ENCODE measurements at places on chromosomes 13 and 19.

- DNase-seq = no peak
Observed at GRCh38 chr13:74280795-74281490, 146.7 kb upstream of the KLF12 start.

GRCh38 chr13:97539651-97540610 is 106.0 kb downstream of the RAP2A start:
- no peak for DNase-seq

DNA sequence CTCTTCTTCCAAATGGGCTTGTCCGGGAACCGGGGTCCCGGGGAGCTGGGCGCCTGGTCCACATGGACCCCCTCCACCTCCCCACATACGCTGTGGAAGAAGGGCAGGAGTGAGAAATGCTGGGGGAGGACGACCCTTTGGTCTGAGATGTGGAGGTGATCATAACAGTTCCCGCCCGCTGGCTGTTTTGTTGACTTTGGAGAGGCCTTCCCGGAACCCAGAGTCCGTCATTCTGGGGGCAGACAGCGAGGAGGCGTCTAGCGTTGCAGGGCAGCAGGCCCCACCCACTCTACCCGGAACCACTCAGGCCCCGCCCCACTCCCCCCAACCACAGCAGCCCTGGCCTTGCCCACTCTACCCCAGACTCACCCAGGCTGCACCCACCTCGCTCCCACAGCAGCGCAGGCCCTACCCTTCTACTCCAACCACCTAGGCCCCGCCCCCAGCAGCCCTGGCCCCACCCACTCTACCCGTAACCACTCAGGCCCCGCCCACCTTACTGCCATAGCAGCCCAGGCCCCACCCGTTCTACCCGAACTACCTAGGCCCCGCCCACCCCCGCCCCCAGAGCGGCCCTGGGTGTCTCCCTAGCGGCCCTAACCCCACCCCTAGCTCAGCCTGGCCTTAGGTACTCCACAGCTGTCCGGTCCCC is 7.1 kb downstream of the GPR108 start:
- peak; percentile 47 for DNase-seq

GRCh38 chr19:8305798-8306197 is 2.4 kb downstream of the CD320 start:
- no peak for DNase-seq

- DNase-seq = no peak
Observed at GRCh38 chr13:31102905-31103304, 58.8 kb downstream of the HSPH1 start.

GRCh38 chr13:53060840-53061490 is 32.4 kb downstream of the OLFM4 start:
- DNase-seq = no peak

- DNase-seq = peak; percentile 44
Observed at GRCh38 chr13:31073859-31074718, 87.6 kb downstream of the HSPH1 start.

- DNase-seq = peak; percentile 38
Observed at GRCh38 chr19:19410553-19411550, 5.4 kb downstream of the GATAD2A start.

DNA sequence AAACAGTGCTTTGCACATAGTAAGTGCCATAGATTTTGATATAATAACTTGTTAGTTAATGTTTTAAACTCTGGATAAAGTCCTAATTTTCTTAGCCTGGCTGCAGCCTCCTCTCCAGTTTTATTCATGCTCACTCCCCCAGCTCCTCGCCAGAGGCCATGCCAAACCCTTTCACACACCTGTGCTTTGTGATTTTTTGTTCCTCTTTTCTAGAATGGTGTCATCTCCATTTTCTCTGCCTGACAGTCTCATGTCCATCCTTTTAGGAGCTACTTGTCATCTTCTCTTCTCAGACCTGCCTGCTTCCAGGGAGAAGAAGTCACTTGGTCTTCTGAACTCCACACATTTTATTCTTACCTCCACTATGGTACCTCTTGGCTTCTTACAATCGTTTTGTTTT is 55.8 kb upstream of the SPATA13 start:
- no peak for DNase-seq

DNA sequence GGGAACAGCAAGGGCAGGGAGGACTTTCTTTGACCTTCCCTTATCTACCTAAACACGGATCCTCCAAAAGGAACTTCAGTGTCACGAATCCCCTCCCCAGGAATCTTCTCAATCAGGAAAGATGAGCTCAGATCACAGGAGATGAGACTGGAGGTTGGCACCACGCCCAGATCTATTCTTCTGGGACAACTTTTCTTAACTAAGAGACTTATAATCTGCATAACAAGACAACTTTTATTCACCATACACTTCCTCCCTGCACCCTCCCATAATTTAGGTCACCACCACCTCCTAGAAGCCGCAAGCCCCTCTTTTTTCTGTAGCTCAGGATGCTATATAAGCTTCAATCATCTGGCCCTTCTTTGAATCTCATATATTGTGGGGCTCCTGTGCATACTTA is 19.2 kb upstream of the AKT2 start:
- no peak for DNase-seq

GRCh38 chr19:49560358-49560900 is 19.9 kb downstream of the NOSIP start:
- DNase-seq = no peak

GRCh38 chr13:52615812-52616211 is 26.4 kb upstream of the HNRNPA1L2 start:
- no peak for DNase-seq

DNA sequence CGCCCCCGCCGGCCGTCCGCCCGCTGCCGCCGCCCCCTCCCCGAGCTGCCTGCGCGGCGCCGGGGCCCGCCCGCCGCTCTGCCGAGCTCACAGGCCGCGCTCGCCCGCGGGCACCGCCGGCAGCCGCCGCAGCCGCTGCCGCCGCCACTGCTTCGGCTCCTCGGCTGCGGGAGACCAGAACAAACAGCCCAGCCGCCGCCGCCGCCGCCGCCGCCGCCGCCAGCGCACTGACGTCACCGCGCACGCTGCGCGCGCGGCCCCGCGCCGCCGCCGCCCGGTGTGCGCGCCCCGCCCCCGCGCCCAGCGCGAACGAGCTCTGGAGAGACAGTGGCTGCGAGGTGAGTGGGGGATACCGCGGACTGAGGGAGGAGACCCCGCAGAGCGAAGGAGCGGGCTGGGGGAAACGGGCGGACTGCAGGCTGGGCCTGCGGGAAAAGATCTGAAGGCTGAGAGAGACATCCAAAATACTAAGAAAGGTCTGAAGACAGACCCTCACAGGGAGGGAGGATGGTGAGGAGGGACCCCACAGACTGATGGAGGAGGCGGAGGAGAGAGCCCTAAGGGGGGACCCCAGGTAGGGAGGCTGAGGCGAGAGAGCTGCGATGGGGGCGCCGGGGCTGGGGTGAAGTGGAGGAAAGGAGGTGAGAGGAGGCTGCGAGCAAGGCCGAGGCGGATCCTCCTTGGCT is at the start of gene BRD4:
Gene BRD4 (minus strand): TSS at position 229 of the 686 bp plus-strand sequence. CDS start 59,440 bp downstream, outside the sequence.
- DNase-seq = peak; percentile 82

DNA sequence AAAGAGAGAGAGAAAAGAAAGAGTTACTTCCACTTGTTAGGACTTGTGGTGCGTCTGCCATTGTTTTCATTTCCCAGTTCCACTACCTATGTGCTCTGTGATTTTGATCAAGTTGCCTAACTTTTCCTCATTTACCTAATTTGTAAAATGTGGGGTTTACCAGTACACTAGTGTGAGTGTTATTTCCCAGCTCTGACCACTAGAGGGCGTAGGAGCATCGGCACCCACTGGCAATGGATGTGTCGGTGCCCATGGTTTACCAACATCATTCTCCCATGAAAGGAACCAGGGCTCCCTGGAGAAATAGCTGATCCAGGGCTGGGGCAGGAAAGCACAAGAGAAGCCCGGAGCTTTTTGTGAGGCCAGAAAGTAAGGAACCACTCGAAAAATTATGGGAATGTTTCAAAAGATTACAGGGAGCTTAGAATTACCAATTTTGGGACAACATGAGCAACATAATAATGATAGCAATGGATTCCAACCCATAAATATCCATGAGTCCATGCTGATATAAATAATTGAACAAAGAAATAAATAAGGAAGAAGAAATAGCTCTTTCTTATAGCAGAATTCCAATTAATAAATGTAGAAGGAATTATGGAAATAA is 15.1 kb upstream of the CEACAM4 start:
- DNase-seq = peak; percentile 54

DNA sequence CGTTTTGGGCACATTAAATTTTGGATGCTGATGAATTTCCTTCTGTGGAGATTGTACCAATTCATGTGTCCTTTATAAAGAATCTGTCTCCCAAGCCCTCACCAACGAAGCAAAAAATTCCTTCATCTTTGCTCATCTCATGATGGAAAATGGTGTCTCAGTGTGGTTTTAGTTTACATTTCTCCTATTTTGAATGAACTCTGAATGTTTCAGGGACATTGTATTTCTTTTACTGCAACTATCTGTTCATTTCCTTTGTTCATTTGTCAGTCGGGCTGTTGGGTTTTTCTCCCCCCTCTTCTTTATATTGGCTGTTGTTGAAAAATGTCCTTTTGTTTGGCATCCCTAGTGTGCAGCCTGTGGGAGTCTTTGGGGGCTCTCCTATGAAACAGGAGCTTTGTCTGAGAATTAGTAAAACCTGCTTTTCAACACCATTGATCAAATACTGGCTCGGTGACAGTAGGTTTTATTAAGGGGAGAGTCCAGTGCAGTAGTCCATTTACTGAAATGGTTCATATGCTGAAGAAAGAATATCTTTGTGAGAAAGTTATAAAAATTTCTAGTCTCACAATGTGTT is 91.3 kb upstream of the C1QTNF9B start:
- no peak for DNase-seq

GRCh38 chr13:48317511-48318376 is 14.2 kb downstream of the RB1 start:
- no peak for DNase-seq

GRCh38 chr19:52212572-52213255 is 22.9 kb downstream of the PPP2R1A start:
- DNase-seq = no peak

GRCh38 chr13:113663934-113664333 is 3.1 kb upstream of the GRK1 start:
- no peak for DNase-seq

DNA sequence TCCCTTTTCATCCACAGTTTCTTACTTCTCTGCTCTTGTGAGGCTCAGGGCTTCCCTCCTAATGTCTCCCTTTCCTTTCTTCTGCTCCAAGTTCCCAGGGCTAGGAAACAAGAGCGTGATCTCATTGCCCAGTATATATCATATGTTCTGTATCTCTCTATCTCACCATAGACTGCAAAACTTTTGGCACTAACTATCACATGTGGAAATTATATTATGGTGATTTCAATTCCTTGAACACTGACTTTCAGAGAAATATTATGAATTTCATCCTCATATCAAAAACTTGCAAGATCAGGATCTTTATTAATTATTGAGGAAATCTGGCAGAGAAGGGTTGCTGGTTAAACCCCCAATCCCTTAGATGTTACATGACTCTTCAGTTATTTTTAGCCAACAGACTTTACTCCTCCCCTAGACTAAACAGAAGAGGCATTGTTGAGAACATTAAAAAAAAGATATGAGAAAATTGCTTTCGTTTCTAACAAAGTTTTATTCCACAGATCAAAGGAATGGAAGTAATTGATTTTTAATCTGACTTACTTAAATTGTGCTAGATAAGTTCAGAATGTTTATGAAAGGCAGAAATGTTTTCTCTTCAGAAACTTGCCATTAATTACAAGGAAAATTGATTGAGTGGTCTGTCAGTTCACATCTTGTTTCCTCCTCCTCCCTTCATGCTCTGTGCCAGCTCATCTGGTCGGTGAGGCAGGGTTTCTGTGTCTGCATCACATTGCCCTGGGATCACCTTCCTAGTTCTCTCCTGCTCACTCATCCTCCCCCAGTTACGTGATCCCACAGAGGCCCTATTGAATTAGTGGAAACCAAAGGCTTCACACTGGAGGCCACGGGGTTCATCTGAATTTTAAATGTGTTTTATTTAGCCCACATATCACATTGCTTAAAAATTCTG is 378.5 kb downstream of the LMO7 start:
- no peak for DNase-seq

DNA sequence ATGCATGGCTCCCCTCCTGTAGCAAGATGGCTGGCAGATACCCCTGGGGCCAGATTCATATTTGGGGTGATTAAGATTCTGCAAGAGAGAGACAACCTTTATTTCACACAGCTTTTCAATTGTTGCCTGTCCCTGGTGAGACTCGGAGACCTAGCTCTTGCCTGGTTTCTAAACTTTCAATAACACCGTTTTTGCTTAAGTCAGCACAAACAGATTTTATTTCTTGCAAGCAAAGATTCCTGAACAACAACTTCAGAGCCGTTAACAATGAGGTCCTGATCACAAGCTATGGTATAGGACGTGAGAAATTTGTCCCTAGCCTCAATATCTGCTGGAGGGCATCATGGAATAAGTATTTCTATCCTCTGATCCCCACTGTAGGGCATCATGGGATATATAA is 2.9 kb upstream of the CADM4 start:
- DNase-seq = no peak

DNA sequence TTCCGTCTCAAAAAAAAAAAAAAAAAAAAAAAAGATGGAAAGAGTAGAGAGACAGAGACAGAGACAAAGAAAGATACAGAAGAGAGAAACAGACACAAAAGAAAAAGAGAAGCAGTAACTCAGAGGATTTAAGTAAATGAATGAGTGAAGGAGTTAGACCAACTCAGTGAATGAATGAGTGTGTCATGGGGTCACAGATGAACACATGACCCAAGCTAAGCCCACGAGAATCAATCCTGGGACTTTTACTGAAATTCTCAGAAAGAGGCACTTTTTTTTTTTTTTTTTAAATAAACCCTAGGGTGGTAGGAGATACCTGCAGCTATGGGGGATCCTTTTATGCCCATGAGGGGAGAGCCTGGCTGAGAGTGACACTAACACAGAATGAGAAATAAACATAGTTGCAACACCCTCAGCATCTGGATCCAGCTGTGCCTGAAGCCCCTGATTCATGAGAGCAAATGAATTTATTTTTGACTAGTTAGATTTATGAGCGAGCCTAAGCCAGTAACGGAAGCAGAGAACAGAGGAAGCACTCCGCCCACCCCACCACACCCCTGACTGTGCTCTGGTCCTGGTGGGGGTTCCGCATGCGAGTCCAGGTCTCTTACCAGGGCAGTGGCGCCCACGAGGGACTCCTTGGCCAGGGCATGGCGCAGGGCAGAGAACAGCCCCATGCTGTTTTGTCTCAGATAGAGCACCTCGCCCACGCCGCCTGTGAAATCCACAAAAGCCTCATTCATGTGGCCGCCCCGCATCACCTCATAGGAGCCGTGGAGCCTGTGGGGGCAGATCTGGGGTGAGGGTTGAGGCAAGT is 4.6 kb downstream of the CAPN12 start:
- no peak for DNase-seq
